CD4-positive, alpha-beta T cell treated with Interleukin-15 for 1 hour (primary cell): ENCODE measurements at places on chromosomes 6 and 20.
A peak's percentile ranks its signal among the peaks of the same experiment; 100 is the strongest.

- DNase-seq: no peak
Observed at GRCh38 chr20:54148947-54149764, 24.6 kb downstream of the CYP24A1 start.

GRCh38 chr6:112594886-112595594 is 247.9 kb downstream of the RFPL4B start:
- no peak for DNase-seq

GRCh38 chr20:53539516-53539915 is 54.1 kb downstream of the ZNF217 start:
- DNase-seq: no peak

DNA sequence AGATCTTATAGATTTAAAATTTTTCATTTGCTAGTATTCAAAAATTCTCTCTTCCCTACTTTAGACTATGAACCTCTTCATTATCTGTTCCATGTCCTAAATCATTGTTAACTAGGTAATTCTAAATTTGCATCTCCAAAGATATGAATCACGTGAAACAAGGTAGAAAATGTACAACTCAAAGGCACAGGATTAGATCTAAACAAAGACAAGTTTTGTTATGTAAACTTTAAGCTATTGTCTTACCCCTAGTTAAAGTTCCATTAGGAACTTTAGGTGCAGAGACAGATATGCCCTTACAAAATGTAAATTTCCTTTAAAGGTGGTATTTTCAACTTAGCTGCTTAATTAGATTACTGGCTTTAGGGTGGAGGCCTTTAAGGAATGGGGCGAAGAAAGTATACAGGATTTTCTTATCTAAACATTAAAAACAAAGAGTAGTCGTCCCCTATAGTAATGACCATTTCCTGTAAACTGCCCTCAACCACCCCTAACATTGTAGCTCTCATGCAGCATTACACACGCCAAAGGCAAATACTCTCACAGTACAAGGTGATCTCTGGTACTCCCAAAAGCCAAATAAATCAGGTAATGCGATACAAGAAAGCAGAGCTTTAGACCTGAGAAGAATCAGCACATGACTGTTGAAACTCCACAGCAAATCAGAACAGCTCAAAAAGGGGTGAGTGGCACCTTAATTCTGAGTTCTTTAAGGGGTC is 57.4 kb upstream of the MRAP2 start:
- DNase-seq: no peak

GRCh38 chr6:159981403-159982245 is 12.7 kb downstream of the IGF2R start:
- peak; percentile 75 for DNase-seq

- DNase-seq: no peak
Observed at GRCh38 chr6:22658934-22659333, 89.6 kb downstream of the HDGFL1 start.

DNA sequence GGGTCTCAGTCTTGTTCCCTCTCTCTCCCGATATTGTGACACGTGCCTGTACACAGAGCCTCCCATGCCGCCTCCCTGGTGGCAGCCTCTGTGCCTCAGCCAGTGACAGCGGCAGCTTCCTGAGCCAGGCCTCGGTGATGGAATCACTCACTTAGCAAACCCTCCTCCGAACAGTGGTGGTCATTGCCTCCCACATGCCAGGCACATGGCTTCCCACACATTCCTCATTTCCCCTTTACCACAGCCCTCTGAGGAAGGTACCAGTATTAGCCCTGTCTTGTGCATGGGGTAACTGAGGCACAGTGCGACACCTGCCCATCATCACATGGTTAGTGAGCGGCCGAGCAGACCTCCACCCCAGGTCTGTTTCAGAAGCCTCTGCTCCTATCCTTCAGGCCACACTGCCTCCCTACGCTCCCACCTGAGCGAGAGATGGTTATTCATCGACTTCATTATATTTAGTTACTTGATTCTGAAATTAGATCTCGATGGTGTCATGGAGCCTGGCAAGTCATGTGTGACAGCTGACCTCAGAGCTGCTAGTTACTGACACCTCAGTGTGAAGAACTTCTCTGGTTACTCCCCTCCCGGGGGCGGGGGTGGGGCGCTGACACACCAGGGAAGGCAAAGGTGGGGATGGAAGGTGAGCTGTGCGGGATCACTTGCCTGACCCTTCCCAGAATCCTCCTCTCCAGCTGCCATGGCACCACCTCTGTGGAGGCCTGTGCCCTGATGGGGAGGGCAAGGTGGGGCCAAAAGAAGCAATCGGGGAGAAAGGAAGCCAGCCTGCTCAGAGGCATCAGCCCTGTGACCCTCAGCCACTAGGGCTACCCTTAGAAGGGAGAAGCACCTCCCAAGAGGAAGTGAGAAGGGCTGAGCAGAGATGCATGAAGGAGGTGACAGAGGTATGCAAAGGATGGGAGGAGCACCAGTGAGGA is 17.9 kb downstream of the MDGA1 start:
- no peak for DNase-seq

- no peak for DNase-seq
Observed at GRCh38 chr6:149250951-149251350, 66.6 kb upstream of the TAB2 start.

GRCh38 chr6:154648888-154649205 is 84.4 kb upstream of the SCAF8 start:
- DNase-seq: no peak
